ENCODE measurements at places on chromosomes 1 and 21.

- peak; percentile 40 for DNase-seq
Observed at GRCh38 chr1:116574581-116575291, 3.9 kb upstream of the CD58 start.

DNA sequence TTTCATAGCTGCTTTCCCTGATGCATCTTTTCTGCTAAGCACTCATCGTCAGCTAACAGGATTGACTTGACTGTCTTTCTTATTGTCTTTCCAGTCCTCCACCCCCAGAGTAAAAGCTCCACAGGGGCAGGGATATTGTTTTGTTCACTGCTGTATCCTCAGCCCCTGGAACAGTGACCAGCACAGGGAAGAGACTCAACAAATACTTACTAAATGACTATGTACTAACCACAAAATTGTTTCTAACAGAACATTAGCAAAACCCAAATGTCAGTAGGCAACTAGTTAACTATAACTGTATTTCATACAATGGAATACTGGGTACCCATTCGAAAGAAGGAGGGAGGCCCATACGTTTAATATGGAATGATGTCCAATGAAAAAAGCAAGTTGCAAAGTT lies 53.0 kb downstream of the BCAR3 start:
- DNase-seq, result no peak

GRCh38 chr1:159911326-159912070 lies 11.5 kb upstream of the CFAP45 start:
- DNase-seq, result no peak

DNA sequence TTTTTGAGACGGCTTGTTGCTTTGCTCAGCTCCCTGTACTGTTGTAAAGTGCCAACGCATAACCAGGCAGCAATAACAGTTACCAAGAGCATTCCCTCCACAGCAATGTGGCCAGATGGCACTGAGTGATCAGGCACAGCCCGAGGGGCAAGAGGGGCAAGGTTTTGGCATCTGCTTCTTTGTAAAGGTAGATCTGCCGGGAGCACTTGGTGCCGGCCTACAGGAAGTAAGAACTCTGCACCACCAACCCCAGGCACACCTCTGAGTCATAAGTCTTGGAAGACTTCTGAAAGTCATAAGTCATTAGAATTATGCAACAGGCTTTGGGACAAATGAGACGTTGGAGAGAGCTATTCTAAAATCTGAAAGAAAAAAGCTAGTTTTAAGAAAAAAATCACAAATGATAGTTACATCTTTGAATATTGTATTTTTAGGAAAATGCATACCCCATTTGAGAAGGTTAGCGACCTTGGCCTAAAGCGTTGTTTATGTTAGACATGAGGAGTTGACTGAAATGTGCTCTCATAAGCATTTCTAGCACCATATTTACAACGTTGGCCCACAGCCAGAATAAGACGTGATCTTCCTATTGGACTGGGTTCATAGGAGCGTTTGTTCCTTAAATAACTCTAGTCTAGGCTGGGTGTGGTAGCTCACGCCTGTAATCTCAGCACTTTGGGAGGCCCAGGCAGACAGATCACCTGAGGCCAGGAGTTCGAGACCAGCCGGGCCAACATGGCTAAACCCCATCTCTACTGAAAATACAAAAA lies 37.7 kb upstream of the MAP10 start:
- no peak for DNase-seq

DNA sequence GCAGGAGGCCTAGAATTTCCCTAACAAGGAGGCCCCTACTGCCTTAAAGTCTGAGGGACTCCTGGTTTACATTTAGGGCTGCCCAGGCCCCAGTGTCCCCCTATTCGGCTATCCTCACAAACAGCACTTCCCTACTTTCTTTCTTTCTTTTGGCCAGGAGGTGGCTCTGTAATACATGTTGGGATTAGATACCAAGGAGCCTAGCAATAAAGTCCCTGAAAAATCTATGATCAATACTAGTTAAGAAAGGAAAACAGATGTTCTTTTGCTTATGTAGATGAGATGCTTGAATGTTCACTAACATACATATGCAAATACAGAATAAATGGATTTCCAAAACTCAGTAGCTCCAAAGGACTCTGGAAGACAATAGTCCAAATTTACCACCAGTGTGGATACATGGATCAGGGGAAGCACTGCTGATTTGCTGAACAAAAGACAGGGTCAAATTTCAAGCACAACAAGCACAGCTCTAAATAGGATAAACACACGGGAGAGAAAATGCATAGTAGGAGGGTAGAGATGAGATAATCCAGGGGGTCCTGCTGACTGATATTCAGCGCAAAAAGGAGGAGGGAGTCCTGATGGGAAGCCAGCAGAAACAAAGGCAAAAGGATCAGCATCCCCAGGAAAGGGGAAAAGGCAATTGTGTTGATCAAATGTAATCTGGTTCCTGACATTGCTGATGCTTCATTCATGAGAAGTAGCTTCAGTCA lies 240.0 kb downstream of the NUF2 start:
- DNase-seq, result no peak

Measured in CD4-positive, CD25-positive, alpha-beta regulatory T cell (primary cell).